LHCN-M2 (cell line): ENCODE measurements at places on chromosomes 11 and 22. TPM values are rescaled to one million over a fixed set of nuclear protein-coding genes. Genes with fewer than 3 reads are reported as not detected.

Gene OMP
- 0.57 TPM in 1 of 2 replicates, not detected in the other for total RNA-seq

Gene HDAC10
- 28.2 and 29.1 TPM in 2 replicates for total RNA-seq

Gene ACTN3
- not detected in 2 replicates for total RNA-seq

Gene C11orf87
- total RNA-seq, result not detected in 2 replicates

Gene SLC29A2
- total RNA-seq, result not detected in 2 replicates

Gene SMTNL1
- not detected in 2 replicates for total RNA-seq

Gene GAS2
- total RNA-seq, result 0.40 and 1.6 TPM in 2 replicates

Gene F2
- not detected in 2 replicates for total RNA-seq

Gene PSMD13
- 122 and 135 TPM in 2 replicates for total RNA-seq

Gene HDHD5
- total RNA-seq, result 53.4 and 62.3 TPM in 2 replicates

Gene PRR5
- 9.4 and 10.5 TPM in 2 replicates for total RNA-seq

Gene MMP13
- total RNA-seq, result 0.13 TPM in 1 of 2 replicates, not detected in the other

Gene TP53I11
- 13.3 and 21.6 TPM in 2 replicates for total RNA-seq

Gene HTR3A
- total RNA-seq, result not detected in 2 replicates

Gene SCGB2A2
- total RNA-seq, result not detected in 2 replicates

Gene CALCA
- total RNA-seq, result not detected in 2 replicates

Gene ADM
- 160 and 164 TPM in 2 replicates for total RNA-seq

Gene TREH
- total RNA-seq, result not detected in 2 replicates

Gene SERPING1
- total RNA-seq, result 5.2 and 5.4 TPM in 2 replicates

Gene POLA2
- total RNA-seq, result 30.0 and 33.4 TPM in 2 replicates

Gene OR51E2
- not detected in 2 replicates for total RNA-seq

Gene WT1
- 0.75 and 0.96 TPM in 2 replicates for total RNA-seq

Gene SYT9
- not detected in 2 replicates for total RNA-seq

Gene PSMC3
- total RNA-seq, result 268 and 274 TPM in 2 replicates

Gene ATF4
- total RNA-seq, result 181 and 185 TPM in 2 replicates

Gene PRCP
- total RNA-seq, result 42.8 TPM in 2 replicates

Gene IRAG1
- total RNA-seq, result 0.38 and 1.3 TPM in 2 replicates

Gene ST14
- 0.06 TPM in 1 of 2 replicates, not detected in the other for total RNA-seq

Gene SSH3
- total RNA-seq, result 10.8 and 19.0 TPM in 2 replicates

Gene OR4A16
- not detected in 2 replicates for total RNA-seq

Gene EMID1
- 0.29 TPM in 1 of 2 replicates, not detected in the other for total RNA-seq

Gene PDE2A
- 0.06 TPM in 1 of 2 replicates, not detected in the other for total RNA-seq

Gene OR52H1
- total RNA-seq, result not detected in 2 replicates

Gene TEX12
- total RNA-seq, result not detected in 2 replicates

Gene PARVA
- total RNA-seq, result 49.6 and 55.7 TPM in 2 replicates

Gene LSP1
- 311 and 321 TPM in 2 replicates for total RNA-seq

Gene GNAZ
- total RNA-seq, result 6.1 and 9.6 TPM in 2 replicates

Gene KRTAP5-1
- not detected in 2 replicates for total RNA-seq

Gene RIC3
- not detected in 2 replicates for total RNA-seq

Gene OR2AT4
- total RNA-seq, result not detected in 2 replicates

Gene RRP7A
- 35.6 and 36.9 TPM in 2 replicates for total RNA-seq

Gene KCTD17
- total RNA-seq, result 34.0 and 35.1 TPM in 2 replicates

Gene RASL10A
- 0.06 TPM in 1 of 2 replicates, not detected in the other for total RNA-seq

Gene TAF1D
- 164 and 179 TPM in 2 replicates for total RNA-seq

Gene RDX
- total RNA-seq, result 107 and 109 TPM in 2 replicates
